Osteocyte (in vitro differentiated cells): ENCODE measurements at places on chromosomes 5 and 9.
A peak's percentile ranks its signal among the peaks of the same experiment; 100 is the strongest.

DNA sequence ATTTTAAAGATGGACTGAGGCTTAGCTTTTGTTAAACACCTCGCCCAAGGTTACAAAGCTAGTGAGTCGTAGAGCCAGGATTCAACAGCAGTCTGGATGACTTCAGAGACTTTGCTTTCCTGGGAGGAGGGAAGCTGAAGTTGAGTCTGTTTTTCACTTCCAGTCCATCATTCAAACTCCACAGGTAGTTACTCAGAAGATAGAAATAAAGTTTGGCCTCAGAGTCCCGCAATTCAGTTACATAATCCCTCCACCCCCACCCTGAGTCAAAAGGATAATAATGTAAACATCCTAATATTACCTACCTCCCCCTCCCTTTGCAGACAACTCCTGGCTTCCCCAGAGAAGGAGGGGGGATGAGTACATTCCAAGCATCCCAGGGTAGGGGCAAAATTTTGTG is 8.1 kb downstream of the HBEGF start:
- H3K27ac ChIP-seq = no peak overlapping the region
- peaks cover 3% of the 10 kb centered on the region for H3K36me3 ChIP-seq
- H3K4me1 ChIP-seq = peaks cover 3% of the 10 kb centered on the region
- H3K4me3 ChIP-seq = no peak overlapping the region
- DNase-seq = no peak
- no peaks in the 10 kb centered on the region for H3K27me3 ChIP-seq

DNA sequence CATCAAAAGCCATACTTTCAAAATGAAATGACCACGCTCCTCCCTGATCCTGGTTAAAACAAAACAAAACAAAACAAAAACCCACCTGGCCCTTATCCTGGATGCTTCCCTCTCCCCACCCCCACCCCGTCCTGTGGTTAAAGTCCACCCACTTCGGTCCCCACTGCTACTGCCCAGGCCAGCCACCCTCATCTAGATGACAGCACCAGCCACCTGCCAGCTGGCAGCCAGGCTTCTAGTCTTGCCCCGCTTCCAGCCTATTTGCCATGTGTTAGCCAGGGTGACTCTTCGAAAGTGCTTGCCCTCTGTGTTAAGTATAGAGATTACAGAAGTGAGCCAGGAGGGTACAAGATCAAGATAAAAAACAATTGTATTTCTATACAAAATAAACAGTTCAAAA is 27.5 kb upstream of the NCS1 start:
- H3K27me3 ChIP-seq = peaks cover 15% of the 10 kb centered on the region
- peaks cover 5% of the 10 kb centered on the region for H3K4me1 ChIP-seq
- no peaks in the 10 kb centered on the region for H3K36me3 ChIP-seq
- no peak for DNase-seq
- H3K27ac ChIP-seq = no peak overlapping the region

GRCh38 chr5:173330338-173331206 is 2.4 kb upstream of the STC2 start:
- H3K27me3 ChIP-seq = no peaks in the 10 kb centered on the region
- peaks cover 56% of the 10 kb centered on the region for H3K4me1 ChIP-seq
- peak overlapping the region; percentile 70 for H3K4me3 ChIP-seq
- DNase-seq = no peak

DNA sequence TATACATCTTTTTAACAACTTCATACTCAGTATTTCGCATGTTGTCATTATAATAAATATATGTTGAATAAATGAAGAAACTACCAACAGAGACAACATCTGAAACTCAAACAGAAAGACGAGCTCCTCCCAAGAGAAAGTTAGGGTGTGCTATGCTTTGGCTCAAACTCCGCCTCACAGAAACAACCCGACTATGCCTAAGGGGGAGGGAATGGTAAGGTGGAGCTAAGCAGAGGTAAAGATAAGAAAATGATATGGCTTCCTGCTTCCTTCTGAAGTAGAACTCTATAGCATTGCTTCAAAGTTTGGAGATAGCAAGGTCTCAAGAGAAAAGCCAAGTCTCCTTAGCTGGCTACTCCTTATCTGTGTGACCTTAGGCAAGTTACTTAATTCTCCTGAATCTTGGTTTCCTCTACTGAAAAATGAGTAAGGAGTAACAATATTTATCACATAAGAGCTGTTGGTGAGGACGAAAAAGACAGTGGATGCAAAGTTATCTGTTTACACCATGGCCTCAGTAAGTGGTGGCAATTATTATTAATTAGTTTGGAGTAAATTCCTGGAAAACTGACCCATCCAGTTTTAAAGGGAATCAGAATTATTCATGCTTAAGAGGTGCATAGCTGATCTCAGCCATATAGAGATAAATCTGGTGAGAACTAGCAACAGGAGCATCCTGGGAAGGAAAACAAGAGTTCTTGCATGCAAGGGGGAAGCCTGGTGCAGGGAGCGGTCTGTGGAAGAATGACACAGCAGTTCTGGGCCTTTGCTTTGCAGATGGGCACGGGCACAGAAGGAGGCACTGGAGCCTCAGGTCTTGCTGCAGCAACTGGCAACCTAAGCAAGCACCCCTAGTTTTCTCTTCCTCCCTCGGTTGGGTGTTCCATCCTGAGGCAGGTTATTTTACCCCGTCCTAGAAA is 73.3 kb downstream of the GLIS3 start:
- no peak for DNase-seq
- H3K27me3 ChIP-seq = no peaks in the 10 kb centered on the region
- H3K36me3 ChIP-seq = no peaks in the 10 kb centered on the region
- H3K4me1 ChIP-seq = peaks cover 50% of the 10 kb centered on the region

GRCh38 chr5:20537911-20538703 is 550.1 kb upstream of the CDH18 start:
- H3K36me3 ChIP-seq = no peaks in the 10 kb centered on the region
- H3K27ac ChIP-seq = no peak overlapping the region
- H3K4me3 ChIP-seq = no peak overlapping the region
- no peak for DNase-seq
- H3K27me3 ChIP-seq = no peaks in the 10 kb centered on the region

DNA sequence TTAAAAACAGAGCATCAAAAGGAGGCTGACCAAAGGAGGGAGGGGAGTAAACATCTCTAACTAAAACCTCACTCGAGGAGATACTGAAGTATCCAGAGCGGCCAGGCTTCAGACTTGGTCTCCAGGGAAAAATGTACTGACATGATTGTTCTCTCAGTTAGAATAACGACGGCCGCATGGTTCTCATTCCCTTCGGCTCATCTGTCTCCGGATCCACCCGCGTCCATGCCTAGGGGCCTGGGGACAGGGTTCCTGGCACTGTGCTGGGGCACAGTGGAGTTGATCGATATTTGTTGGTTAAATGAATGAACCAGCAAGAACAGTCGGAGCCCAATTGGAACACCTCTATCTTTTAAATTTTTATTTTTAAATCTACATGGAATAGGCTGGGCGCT is 167.1 kb upstream of the PHYKPL start:
- no peaks in the 10 kb centered on the region for H3K36me3 ChIP-seq
- H3K4me3 ChIP-seq = no peak overlapping the region
- no peaks in the 10 kb centered on the region for H3K27me3 ChIP-seq
- H3K27ac ChIP-seq = no peak overlapping the region
- DNase-seq = no peak

DNA sequence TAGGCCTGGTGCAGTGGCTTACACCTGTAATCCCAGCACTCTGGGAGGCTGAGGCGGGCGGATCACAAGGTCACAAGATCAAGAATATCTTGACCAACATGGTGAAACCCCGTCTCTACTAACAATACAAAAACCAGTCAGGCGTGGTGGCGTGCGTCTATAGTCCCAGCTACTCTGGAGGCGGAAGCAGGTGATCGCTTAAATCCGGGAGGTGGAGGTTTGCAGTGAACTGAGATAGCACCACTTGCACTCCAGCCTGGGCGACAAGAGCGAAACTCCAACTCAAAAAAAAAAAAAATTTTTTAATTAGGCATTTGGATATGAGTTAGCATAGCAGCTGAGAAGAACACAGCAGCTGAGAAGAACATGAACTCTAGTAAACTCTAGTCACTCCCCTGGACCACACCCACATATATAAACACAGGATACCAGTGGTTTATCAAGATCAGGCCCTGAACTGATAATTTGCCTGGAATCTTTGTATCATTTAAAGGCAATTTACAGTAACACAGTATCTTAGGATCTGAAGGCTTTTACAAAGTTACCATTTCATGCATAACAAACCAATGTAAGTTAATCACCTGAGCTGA is 4.6 kb upstream of the UGCG start:
- H3K36me3 ChIP-seq = no peaks in the 10 kb centered on the region
- DNase-seq = no peak
- peaks cover 19% of the 10 kb centered on the region for H3K4me1 ChIP-seq
- no peaks in the 10 kb centered on the region for H3K27me3 ChIP-seq

DNA sequence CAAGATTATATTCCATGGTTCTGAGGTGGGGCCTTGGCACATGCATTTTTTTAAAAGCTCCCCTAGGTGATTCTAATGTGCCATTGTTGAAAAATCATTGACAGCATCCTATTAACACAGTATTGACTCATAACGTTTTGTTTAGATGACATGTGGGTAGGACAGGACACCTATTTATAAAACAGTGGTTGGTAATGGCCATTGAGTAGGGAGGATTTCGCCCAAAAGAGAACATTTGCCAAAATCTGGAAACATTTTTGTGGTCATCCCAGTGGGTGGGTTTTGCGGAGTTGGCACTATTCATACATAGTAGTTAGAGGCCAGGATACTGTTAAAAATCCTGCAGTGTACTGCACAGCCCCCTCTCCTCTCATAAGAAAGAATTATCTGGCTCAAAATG is 6.4 kb upstream of the CHD1 start:
- H3K4me1 ChIP-seq = peaks cover 22% of the 10 kb centered on the region
- H3K27me3 ChIP-seq = no peaks in the 10 kb centered on the region
- no peak overlapping the region for H3K27ac ChIP-seq
- H3K36me3 ChIP-seq = no peaks in the 10 kb centered on the region

DNA sequence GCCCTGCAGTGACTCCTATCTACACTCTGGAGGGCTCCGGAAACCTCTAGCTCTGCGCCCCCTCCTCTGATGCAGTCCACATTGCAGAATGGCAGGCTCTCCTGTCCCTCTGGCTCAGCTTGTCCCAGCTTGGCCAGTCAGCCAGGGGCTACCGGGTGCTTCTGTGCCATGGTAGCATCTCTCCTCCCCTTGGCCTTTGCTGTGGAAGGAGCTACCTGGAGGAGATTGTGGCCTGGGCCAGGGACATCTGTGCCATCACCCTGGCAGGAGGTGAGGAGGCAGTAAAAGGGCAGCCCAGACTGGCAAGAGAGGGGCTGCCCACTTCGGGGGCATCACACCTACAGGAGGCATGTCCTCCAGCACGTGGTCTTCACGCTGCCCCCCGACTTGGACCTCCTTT is 38.1 kb upstream of the FCN1 start:
- H3K36me3 ChIP-seq = no peaks in the 10 kb centered on the region
- no peak overlapping the region for H3K27ac ChIP-seq
- H3K4me3 ChIP-seq = no peak overlapping the region
- DNase-seq = no peak
- no peaks in the 10 kb centered on the region for H3K4me1 ChIP-seq

GRCh38 chr5:74638544-74638969 is 2.0 kb downstream of the ENC1 start:
- no peaks in the 10 kb centered on the region for H3K27me3 ChIP-seq
- H3K4me1 ChIP-seq = peaks cover 47% of the 10 kb centered on the region
- peak overlapping the region; percentile 92 for H3K4me3 ChIP-seq
- peak overlapping the region; percentile 77 for H3K27ac ChIP-seq

- H3K4me3 ChIP-seq = no peak overlapping the region
- DNase-seq = no peak
- H3K27me3 ChIP-seq = no peaks in the 10 kb centered on the region
- H3K4me1 ChIP-seq = peaks cover 43% of the 10 kb centered on the region
- H3K36me3 ChIP-seq = peaks cover 7% of the 10 kb centered on the region
Observed at GRCh38 chr9:104911032-104911607, 16.8 kb downstream of the ABCA1 start.

GRCh38 chr9:19049917-19050636 is 850 bp downstream of the RRAGA start:
- H3K36me3 ChIP-seq = peaks cover 6% of the 10 kb centered on the region
- peak overlapping the region; percentile 96 for H3K4me3 ChIP-seq
- H3K27me3 ChIP-seq = no peaks in the 10 kb centered on the region
- DNase-seq = no peak
- H3K27ac ChIP-seq = peak overlapping the region; percentile 99

DNA sequence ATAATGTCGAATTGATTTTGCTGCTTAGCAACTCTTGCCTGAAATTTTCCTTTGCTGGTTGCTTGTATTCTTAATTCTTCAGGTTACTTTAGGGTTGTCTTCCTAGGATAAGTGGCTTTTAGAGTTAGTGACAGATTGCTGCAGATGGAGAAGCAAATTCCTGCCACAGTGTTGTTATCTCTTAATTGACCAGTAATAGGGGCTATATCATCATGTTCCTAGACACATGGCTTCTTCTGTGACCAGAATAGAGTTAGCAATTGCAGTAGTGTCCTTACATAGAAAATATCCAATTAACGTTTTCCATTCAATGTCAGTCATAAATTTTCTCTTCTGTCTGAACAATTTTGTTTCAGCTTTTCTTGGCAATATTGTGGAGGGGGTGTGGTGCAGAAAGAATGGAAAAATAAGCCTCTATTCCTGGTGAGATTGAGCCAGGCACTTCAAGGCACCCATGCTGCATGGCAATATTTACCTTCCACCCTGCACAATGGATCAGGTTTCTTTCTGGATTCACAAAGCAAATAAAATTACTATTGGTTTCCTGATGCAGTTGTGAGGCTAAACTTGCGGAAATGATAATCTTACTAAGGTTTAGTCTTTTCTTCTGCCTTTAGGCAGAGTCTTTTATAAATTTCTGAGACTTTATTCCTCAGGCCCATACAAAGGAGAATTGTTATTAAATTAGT is 1481.5 kb downstream of the EFNA5 start:
- peaks cover 3% of the 10 kb centered on the region for H3K4me1 ChIP-seq
- no peak for DNase-seq
- no peak overlapping the region for H3K4me3 ChIP-seq
- no peaks in the 10 kb centered on the region for H3K27me3 ChIP-seq
- no peaks in the 10 kb centered on the region for H3K36me3 ChIP-seq

- H3K27ac ChIP-seq = no peak overlapping the region
- DNase-seq = no peak
- no peaks in the 10 kb centered on the region for H3K27me3 ChIP-seq
- H3K36me3 ChIP-seq = peaks cover 11% of the 10 kb centered on the region
Observed at GRCh38 chr5:83683836-83684235, 36.8 kb downstream of the HAPLN1 start.

DNA sequence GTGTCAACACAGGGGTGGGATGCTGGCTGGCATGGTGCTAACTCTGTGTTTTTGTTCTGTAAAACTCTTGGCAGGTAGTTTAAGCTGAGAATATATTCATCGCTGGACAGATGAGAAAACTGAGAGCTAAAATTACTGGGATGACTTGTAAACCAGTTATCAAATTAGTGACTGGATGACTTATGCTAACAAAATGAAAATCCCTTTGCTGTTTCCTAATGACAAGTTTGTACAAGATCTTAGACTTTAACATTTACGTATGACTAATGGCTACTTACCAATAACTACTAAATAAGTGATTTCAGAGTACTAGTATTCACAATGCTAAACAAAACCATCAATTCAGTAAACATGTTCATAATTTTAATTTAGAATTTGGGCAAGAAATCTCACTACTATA is 854.8 kb upstream of the ARRDC3 start:
- H3K27me3 ChIP-seq = peaks cover 12% of the 10 kb centered on the region
- no peak overlapping the region for H3K4me3 ChIP-seq
- no peak for DNase-seq
- no peak overlapping the region for H3K27ac ChIP-seq
- no peaks in the 10 kb centered on the region for H3K36me3 ChIP-seq
- no peaks in the 10 kb centered on the region for H3K4me1 ChIP-seq

GRCh38 chr9:35548571-35548970 is 56.5 kb upstream of the TESK1 start:
- no peak overlapping the region for H3K27ac ChIP-seq
- H3K4me3 ChIP-seq = no peak overlapping the region
- no peak for DNase-seq
- peaks cover 32% of the 10 kb centered on the region for H3K36me3 ChIP-seq
- H3K27me3 ChIP-seq = no peaks in the 10 kb centered on the region
- H3K4me1 ChIP-seq = peaks cover 28% of the 10 kb centered on the region

GRCh38 chr9:27489087-27489876 is 34.8 kb upstream of the IFNK start:
- peaks cover 14% of the 10 kb centered on the region for H3K27me3 ChIP-seq
- peaks cover 7% of the 10 kb centered on the region for H3K4me1 ChIP-seq
- no peak overlapping the region for H3K27ac ChIP-seq
